ENCODE measurements at places on chromosomes 2 and 18.

GRCh38 chr2:214310319-214310718 lies 100.5 kb upstream of the VWC2L start:
- no peak for DNase-seq

DNA sequence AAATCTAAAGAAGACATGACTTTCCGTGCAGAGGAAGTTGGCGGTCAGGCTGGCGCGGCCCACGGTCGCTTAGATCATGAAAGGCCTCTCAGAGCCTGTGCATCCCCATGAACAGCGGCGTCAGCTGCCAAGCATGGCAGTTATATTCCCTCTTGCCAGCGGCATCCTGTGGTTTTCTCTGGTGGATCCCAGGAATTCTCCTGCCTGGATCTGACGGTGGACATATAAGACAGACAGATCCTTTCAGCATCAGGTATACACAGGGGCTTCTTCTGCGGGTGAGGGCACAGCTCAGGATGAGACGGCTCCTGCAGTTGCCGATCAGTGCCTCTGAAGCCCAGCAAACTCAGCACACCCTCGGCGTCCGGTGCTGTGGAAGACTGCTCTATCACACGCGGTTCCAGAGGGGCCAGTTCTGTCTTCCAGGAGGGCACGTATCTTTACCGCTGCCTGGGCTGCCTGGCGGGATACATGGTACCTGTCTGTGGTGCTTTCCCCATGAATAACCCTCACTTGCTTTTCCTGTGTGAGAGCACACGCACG lies 157.8 kb downstream of the LDLRAD4 start:
- no peak for DNase-seq

GRCh38 chr2:37582481-37583220 lies 88.8 kb downstream of the CDC42EP3 start:
- DNase-seq, result no peak

GRCh38 chr2:202140522-202141252 lies 67.6 kb downstream of the KIAA2012 start:
- DNase-seq, result no peak

- DNase-seq, result no peak
Measured at GRCh38 chr2:115165529-115166109, 723.2 kb downstream of the DPP10 start.

DNA sequence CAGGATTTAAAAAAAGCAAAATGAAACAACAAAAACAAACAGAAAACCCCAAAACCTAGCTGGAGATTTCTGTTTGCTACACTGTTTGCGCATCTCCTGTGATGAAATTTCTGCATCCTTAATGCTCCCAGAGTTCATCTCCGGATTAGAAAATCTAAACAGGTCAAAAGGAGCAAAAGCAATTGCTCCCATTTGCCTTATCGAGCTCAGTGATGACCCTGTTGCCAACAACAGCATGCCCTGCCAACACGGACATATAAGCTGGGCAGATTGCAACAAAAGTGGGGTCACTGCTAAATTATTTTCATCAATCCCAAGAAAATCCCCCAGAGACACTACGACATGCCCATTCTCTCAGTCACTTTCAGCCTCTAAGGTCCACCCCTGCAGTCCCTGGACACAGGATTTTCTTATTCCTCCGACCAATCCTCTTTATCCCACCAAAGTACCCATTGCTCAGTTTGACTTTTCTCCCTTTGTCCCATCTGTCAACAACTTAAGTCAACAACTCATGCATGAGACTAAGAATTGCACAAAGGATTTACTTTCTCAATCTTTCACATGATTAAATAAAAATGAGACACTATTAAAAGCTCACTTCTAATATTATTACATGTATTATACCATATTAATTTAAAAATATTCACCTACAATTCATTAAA lies 67.8 kb downstream of the ABCG8 start:
- no peak for DNase-seq

- DNase-seq, result no peak
Measured at GRCh38 chr2:64137567-64137966, 6.7 kb downstream of the PELI1 start.
